CMK (cell line): ENCODE measurements at places on chromosomes 7 and 10.

GRCh38 chr7:85719981-85720953 lies 533.4 kb upstream of the SEMA3D start:
- no peak for DNase-seq

DNA sequence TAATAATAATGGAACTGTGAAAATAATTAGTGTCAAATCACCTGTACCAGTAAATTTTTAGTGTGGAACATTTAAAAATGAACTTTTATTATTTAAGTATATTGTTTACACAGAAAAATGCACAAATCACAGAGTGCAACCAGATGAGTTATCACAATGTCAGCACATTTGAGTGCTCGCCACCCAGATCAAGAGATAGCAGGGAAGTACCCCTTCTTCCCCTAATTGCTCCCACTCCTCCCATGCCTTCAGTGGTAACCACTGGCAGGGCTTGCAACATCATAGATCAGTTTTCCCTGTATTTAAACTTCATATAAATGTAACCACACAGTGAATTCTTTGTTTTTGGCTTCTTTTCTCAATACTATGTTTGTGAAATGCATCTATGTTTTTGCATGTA lies 7.8 kb upstream of the GPR141 start:
- no peak for DNase-seq

GRCh38 chr10:23820792-23821191 lies 381.9 kb downstream of the OTUD1 start:
- DNase-seq, result no peak

- DNase-seq, result no peak
These were observed 29.7 kb downstream of the CCDC6 start for GRCh38 chr10:59876695-59877094.

GRCh38 chr10:87066865-87067264 lies 27.8 kb downstream of the GLUD1 start:
- no peak for DNase-seq

- no peak for DNase-seq
These were observed 96.9 kb upstream of the RHEB start for GRCh38 chr7:151616443-151617213.

DNA sequence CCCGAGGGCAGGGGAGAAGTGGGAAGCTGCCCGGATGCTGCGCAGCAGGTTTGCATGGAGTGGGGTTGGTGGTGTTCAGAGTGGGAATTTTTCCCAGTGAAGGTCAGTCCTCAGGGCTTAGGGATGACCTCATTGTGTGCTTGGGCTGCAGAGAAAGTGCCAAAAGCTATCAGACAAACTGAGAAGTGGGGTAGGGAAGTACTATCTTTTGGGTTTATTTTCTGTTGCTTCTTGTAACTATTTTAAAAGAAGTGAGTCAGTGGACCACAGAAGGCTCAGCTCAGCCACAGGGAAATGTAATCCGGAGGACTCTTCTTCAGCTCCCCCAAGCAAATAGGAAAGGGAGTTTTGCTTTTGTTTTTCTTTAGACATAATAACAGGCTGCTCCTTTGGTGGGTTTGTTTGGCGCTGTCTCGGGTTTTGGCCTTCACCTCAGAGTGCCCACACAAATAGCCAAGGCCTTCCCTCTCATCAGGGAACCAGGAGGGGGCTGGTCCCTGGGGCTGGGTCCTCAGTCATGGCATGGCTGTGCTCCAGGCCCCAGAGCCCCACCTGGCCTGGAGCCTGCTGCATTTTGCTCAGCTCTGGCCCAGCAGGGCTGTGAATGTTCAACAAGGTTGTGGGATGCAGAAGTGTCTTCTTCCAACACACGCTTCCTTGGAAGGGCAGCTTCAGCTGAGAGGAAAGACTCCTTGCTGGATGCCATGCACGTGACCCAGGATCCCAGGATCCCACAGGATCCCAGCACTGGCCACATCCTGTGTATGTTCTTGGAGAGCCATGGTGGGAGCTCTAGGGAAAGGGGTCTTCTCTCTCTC lies 5.4 kb upstream of the FAM170B start:
- DNase-seq, result no peak

- DNase-seq, result peak; percentile 50
These were observed 58.0 kb upstream of the PRKAR2B start for GRCh38 chr7:106986450-106986977.

GRCh38 chr10:16570731-16571130 lies 49.1 kb upstream of the C1QL3 start:
- DNase-seq, result no peak

- no peak for DNase-seq
These were observed 27.5 kb upstream of the RELN start for GRCh38 chr7:104017001-104017400.

DNA sequence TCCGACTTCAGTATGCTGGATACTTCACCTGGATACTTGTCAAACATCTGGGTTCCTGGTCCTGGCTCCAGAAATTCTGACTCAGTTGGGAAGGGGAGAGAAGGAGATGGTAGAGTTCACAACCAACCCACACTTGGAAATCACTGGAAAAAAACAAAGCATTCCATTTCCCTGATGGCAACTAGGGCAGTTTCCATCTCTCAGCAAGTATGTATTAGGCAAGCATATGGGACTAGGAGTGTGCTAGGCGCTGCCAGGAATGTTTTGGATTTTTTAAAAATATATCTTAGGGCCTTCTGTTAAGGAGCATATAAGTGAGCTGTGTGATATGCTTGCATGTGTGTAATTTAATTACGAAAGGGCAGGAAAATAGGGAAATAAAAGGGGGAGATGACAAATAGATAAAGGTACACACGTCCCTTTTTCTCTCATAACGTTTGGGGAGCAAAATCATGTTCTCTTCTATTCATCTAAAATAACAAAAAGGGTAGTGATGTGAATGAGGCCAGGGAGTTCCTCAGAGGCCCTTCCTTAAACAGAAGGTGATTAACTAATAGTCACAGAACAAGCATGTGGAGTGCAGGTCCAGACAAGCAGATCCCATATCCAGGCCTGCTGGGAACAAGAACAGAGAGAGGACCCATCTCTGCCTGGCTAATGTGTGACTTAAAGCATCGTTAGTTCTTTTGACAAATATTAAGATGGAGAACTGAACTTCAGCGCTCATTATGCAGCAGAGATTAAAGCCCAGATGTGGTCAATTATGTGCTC lies 64.5 kb upstream of the NFE2L3 start:
- DNase-seq, result no peak

GRCh38 chr7:95427914-95428516 lies 6.8 kb downstream of the PON2 start:
- no peak for DNase-seq

DNA sequence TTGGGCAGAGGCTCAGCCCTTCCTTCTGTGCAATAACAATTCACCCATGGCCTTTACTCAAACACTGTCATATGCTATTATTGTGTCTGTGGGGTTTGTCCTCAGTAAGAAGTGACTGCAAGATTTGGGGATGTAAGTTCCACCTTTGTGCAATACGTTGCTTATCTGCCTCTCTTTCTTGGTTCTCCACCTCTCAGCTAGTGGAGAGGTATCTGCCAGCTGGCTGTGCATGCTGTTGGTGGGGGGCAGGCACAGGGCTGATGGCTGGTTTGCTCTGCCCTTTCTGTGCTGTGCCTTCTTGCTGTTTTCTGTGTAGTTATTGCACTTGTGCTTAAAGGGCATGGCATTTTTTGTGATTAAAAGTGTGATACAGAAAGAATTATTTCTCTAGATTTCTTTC lies 36.2 kb downstream of the CNNM1 start:
- DNase-seq, result no peak

DNA sequence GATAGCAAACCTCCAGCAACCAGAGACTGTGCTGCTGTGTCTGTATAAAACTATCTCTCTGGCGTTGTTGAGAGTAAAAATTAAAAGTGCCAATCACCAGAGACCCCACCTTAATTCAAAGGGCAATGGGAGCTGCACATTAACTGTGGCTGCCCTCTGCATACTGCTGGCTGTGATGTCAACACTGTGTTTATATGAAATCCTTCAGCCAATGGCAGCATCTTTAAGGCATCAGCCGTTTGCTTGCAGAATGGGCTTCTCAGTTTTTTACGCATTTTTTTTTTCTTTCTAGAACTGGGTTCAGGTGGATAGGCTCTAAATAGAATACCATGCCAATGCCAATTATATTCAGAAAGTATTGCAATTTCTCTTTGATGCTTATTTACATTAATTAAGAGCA lies 47.7 kb downstream of the CHN2 start:
- no peak for DNase-seq

DNA sequence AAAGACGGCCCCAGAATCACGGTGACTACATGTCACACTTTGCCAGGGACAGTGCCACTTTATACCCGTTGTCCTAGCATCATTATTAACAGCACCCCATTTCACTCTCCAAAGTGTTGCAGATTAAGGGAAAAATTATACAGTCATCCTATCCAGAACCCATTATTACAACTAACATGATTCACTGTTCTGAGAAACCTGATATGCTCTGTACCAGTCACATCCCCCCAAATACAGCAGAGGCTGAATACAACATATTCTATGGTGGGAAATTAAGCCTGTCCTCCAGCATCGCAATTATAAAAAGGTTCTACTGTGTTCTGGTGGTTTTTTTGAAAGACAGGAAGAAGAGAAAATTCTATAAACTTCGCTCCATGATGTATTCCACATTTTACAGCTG lies 162.1 kb downstream of the JAZF1 start:
- DNase-seq, result no peak

GRCh38 chr10:124829447-124830115 lies 28.0 kb downstream of the ABRAXAS2 start:
- DNase-seq, result no peak
